Stimulated activated CD4-positive, alpha-beta T cell treated with anti-CD3 and anti-CD28 coated beads, Interleukin-15, amount 100 ng/mL, for 48 hours (primary cell): ENCODE measurements at places on chromosomes 11 and 22.
A peak's percentile ranks its signal among the peaks of the same experiment; 100 is the strongest.

GRCh38 chr11:3878258-3878584, 22.8 kb downstream of the STIM1 start:
- no peak for DNase-seq

DNA sequence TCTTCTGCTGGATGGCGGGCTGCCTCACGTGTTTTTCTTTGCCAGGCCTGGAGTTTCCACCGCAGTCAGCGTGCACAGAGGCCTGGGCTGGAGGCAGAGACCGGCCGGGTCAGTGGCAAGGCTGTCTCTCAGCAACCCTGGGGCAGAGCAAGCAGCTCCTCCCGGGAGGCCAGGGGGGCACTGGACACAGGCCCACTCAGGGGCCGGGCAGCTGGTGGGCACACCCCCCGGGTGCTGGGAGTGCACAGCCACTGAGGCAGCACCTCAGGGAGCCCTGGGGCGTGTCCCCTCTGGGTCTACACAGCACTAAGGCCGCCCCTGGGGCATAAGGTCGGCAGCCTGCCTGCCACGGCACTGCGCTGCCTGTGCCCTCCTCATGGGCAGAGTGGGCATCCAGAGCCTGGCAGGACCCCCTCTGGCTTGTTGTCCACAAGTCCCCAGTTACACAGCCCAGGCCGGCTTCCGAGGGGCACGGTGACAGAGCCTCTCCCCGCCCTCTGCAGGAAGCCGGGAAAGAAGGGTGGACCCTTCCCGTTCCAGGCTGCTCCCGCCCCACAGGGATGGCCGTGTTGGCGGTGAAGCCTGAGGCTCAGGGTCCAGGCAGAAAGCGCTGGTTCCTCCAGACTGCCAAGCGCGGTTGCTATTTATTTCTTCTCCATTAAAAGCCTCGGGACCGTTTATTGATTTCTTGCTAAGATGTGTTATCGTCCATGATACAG, 18.5 kb upstream of the TH start:
- DNase-seq: no peak

DNA sequence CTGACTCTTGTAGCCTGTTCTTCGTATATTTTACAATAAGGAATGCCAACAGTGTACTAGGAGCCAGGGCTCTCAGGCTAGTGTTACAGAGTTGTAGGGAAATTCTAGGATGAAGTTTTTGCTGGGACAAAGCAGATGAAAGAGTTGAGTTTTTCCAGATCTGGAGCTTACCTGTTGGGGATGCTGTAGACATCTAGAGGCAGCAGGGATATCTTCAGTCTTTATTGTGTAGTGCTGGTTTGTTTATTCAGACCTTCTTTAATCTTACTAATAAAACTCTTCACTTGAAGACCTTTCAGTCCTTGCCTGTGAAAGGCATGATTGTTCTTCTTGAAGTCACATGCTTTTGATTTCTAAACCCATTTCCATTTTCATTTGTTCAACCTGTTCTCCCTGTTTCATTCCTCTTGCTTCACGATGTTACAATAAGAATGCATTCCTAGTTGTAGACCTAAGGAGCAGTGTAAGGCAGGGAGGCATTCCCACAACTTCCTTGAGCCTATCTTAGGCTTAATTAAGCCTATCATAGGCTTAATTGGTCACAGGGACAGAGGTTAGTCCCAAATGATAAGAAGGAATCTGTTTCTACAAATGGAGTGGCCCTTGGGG, 7.9 kb upstream of the SLC37A2 start:
- no peak for DNase-seq

DNA sequence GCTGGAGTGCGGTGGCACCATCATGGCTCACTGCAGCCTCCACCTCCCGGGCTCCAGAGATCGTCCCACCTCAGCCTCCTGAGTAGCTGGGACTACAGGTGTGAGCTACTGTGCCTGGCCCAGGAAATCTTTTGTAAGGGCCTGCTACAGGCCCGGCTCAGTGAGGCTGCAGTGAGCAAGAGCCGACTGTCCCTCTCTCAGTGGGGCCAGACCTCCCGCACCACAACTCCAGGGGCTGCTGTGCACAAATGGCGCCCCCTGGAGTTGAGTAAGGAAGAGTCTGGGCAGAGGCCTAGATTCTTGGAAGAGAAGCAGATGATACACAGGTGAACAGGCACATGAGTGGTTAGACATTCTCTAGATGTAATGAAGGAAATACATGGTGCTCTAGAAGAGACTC, 7.0 kb downstream of the SERHL2 start:
- DNase-seq: no peak

DNA sequence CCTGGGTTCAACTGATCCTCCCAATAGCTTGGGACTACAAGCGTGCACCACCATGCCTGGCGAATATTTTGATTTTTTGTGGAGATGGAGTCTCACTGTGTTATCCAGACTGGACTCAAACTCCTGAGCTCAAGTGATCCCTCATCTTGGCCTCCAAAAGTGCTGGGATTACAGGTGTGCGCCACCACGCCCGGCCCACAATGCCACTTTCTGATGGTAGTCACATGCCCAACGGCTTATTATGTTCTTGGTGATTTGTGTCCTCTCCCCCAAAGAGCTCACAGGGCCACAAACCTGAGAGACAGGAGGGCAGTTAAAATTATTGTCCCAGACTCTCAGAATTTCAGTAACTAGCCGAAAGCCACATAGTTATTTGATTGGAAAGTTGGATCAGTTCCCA, 9.6 kb downstream of the GRIK4 start:
- DNase-seq: no peak

DNA sequence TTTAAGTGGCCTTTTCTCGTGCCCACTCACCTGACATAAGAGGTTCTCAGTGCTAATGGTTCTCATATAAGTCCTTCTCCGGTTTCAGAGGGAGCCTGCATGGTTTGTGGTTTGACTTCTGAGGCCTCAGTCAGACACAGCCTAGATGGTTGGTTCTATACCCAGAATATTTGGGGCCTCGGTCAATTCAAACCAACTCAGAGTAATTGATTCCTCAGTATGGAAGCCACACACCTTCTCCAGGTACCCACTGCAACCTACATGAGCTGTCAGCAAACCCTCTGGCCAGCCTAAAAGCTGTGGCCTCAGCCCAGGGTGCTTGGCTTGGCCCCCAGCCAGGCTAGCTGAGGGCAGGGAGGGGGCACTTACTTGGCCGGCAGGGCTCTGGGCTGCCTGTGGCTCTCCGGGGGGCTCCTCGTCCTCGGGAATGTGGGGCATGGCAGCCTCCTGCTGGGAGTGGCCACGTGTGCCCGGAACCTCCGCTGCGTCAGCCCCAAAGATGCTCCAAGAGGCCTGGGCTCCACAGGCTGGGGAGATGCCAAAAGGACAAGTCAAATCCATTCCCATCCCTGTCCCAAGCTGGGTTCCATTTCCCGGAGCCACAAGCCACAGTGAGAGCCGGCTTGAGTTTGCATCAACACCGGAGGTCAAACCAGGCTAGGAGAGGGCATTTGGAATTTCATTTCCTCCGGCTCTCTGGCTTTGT, 41.7 kb downstream of the IRAG1 start:
- DNase-seq: no peak

DNA sequence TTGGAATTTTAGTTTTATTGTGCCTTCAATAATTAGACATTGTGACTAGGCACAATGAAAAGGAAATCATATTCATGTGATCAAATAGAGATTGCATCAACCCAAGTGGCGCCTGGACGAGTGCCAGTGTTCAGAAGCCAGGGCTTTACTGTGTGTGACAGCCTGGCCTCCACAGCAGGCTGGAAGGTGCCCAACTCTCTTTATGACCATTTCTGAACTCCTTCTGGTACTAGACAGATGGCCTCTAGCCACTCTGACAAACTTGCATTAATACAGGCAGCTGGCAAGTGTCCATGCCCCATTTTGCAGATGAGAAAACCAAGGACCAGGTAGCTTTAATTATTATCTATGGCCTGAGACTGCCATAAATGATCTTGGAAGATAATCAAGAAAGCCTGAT, 8.3 kb upstream of the POU2AF1 start:
- no peak for DNase-seq

GRCh38 chr22:32987081-32987631, 71.0 kb downstream of the SYN3 start:
- DNase-seq: no peak

- no peak for DNase-seq
Measured at GRCh38 chr11:47924184-47924691, 56.1 kb upstream of the PTPRJ start.

DNA sequence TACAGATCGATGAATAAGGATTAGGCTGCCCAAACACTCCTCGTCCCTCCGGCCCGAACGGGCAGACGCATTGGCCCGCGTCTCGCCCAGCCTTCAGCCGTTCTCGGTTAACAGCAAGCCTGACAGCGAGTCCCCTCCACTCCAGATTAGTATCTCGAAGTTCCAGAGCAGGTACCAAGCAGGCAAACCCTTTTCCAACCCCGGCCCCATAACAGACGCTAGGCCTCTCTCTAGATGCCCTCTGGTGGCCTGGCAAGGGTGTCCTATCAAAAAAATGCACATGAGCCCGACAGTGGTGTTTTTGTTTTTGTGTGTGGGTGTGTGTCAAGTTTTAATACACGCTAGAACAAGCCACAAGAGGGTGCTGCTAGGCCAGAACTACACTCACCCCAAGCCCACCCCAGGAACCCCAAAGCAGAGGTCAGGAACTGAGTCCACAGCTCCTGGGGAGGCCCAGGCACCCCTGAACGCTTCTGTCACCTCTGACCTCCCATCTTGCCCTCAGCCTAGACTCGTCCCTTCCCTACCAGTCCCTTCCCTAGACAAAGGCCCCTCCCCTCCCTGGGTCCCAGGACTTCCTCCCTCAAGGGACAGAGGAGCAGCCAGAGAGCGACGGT, 658 bp upstream of the ARFGAP2 start:
- peak; percentile 64 for DNase-seq

GRCh38 chr11:12216671-12217374, 106.4 kb downstream of the MICAL2 start:
- DNase-seq: no peak

DNA sequence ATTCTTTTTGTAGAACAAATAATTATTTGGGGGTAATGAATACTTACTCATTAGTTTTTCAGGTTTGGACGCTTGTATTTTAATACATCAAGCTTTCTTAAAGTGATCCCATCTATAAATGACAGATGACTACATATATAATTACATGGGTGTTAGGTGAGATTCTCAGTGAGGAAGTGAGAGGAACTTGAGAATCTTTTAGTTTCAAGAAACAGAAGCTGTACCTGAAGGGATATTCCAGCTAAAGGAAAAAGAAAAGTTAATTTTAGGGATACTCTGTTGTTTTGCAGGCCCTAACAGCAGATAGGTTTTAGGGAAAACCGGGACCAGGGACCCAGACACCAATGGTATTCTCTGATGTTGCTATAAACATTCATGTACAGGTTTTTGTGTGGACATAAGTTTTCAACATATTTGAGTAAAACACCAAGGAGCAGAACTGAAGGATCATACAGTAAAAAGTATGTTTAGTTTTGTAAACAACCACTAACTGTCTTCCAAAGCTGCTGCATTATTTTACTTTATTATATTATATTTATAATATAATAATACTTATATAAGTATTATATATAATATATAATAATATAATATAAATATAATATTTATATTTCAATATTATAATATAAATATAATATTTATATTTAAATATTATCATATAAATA, 24.1 kb upstream of the PHOX2A start:
- no peak for DNase-seq

DNA sequence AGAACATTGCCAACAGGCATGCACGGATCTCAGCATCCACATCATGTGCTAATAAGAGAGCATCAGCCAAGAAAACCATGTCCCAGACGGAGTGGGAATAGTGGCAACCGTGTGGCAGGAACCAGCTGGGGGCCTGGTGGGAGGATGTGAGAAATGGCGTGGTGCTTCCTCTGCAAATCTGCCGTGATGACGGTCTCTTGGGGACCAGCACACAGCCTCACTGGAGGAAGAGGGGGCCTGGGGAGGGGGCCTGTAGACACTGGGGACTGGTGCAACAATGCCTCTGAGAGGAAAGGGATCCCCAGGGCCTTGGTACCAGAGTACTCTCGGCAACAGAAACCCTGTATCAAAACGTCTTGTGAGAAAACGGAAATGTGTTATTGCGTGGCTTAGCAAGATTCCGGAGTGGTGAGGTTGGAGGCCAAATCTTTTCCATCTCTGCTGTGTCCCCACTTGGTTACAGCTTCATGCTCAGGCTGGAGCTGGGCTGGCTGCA, 154.3 kb upstream of the TBCEL start:
- no peak for DNase-seq

GRCh38 chr11:3340025-3340424, 38.9 kb downstream of the ZNF195 start:
- DNase-seq: no peak

GRCh38 chr11:62954478-62954877, 30.3 kb downstream of the SLC22A6 start:
- no peak for DNase-seq

DNA sequence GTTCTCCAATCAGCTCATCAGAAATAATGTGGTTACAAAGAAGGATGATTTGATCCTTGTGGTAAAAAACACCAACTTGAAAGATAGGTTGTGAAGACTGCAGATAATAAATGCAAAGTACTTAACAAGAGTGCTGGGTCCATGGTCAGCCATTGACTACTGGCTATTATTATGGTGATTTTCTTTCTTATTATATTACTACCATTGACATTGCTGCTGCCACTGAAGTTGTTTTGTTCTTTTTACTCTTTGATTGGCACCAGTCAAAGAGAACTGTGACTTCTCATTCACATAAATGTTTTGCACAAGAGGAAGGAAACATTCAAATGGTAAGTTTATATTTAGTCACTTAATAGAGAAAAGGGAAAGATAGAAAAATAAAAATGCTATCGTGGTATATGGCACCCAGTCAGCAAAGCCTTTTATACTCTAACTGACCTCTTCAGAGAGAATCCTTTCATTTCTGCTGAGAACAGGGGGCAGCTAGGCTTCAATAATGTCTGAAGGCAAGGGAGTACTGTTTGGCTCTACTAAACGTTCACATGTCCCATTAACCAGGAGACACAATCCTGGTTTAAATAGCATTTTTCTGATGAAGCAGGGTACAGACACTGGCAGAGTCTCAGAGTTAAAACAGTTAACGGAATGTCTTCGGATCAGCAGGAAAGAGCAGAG, 64.8 kb downstream of the LRRC4C start:
- DNase-seq: no peak

- DNase-seq: no peak
Measured at GRCh38 chr11:80898910-80899309, 1458.1 kb upstream of the TENM4 start.
